NCI-H524 (cell line): ENCODE measurements at places on chromosomes 6 and 20.

DNA sequence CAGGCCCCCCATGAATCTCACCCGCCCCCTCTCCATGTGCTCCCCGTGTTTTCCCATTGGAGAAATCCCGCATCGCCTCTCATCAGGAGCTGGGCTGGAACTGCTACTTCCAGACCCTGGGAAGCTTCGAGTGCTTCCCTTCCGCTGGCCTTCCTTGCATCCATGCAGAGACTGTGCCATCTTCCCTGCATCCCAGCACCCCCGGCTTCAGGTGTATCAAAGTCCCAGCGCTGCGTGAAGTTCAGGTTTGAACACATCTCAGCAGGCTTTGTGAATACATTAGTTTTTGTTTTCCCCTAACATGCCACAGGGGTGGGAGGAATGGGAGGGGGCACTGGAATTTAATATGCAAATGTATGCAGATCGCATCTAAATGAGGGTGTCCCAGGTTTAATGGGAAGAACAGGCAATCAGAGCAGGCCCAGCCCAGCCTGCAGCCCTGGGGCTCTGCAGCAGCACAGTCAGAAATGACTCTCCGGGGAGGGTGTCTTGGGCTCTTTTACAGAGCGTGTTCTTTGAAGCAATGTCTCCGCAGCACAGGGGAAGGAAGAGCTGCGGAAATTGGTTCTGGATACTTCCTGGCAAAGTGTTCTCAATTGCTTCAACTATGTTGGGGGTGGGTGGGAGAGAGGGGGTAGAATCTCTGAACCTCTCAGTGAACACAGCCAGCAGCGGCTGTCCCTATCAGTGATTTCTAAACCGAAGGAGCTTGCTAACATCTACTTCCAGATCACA, 8.3 kb upstream of the MMP9 start:
- no peak for DNase-seq

DNA sequence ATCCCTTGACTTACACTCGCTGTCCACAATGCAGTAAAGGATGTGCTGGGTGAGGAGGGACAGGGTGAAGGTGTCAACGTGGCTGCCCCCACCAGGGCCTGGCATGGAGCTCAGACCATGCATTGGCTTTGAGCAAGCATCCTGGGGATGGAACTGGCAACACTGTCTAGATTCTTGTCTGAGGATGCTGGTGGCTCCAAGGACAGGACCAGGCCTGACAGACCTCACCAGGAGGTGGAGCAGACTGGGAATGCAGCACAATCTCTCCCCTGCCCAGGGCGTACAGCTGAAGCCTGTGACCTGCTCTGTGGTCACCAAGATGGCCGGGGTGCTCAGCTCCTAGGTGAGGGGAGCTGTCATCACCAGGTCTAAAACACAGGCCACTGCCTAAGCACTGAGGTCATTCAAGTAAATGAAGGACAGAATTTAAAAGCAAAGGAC, 50.9 kb downstream of the MYH7B start:
- DNase-seq = no peak

DNA sequence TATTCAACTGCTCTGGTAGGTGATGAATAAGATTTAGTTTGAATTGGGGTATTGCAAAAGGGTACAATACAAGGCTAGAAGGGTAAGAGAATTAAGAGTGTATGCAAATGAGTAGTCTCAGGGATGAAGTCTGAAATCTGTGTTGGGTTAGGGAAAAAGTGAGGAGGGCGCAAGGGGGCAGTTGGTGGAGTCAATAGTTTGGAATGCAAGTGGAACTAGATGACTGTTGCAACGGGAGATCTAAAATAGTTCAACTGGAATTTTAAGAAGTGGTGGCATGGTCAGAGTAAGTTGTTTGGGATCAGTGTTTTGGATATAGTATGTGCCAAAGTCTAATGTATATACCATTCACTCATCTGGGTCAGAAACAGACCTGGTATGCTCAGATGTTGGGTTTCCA, 329.6 kb downstream of the GJA1 start:
- no peak for DNase-seq

GRCh38 chr6:69846312-69846711, 20.0 kb upstream of the COL19A1 start:
- no peak for DNase-seq

DNA sequence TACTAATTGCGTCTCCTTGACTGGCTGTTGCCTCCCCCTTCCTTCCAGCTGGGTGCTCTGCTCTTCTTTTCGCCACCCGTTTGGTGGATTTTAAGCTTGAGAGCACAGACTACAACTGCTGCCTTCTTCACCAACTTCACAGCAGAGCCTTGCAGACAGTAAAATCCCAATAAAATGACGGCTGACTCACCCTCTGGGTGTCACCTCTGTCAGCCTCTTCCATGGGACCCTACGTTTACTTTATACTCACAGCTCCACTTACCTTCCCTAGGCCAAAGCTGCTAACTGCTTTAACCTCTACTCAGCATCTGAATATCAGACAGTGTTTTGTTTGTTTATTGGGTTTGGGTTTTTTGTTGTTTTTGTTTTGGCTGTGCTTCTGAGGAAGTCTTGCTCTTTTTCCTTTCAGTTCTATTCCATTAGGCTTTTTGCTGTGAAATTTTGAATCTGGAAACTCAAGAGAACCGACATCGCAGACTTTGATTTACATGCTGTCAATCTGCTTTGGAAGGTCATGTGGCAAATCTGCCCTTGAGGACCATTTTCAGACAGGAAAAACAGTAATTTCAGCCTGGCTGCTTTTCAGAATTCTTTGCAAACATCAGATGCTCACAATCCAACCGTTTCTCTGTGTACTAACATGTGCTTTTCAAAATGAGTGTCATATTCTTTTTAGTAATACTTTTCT, 2.4 kb downstream of the AGPAT4 start:
- DNase-seq = no peak

DNA sequence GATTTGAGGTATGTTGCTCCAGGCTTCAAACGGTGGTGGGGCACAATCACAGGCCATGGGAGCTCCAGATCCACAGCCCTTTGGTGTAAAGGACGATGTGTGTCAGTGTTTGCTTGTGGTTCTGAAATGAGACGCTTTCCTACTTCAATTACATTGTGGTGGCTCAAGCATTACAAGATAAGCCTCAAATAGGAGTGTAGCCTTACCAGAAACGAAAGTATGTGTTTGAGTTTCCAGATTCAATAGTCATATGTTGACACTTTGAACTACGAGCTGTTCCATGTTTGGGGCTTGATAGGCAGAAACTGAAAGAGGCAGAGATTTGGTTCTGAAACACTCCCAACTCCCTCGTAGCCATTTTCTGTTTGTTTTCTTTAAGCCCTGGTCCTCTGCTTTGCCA, 187.1 kb downstream of the MYLK4 start:
- DNase-seq = no peak

- peak; percentile 97 for DNase-seq
Observed at GRCh38 chr20:46220455-46221207, 87.7 kb downstream of the CDH22 start.

GRCh38 chr6:137697267-137697938, 169.7 kb upstream of the TNFAIP3 start:
- no peak for DNase-seq

DNA sequence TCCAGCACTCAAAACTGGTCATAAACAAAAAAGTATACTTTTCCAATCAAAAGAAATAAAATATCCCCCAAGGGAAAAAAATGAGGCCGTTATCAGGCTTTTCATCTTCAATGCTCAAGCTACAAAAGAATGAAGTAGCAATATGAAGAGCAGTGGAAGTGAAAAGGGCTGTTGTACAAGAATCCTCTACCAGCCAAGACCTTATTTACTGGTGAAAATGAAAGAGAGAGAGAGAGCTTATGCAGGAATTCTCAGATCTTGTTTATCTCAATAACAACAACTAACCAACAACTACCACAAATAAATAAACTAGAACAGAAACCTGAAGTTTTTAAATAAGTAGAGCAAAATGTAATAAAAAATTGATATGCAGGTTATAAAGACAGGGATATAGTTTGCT, 400.6 kb downstream of the HDGFL1 start:
- DNase-seq = no peak

DNA sequence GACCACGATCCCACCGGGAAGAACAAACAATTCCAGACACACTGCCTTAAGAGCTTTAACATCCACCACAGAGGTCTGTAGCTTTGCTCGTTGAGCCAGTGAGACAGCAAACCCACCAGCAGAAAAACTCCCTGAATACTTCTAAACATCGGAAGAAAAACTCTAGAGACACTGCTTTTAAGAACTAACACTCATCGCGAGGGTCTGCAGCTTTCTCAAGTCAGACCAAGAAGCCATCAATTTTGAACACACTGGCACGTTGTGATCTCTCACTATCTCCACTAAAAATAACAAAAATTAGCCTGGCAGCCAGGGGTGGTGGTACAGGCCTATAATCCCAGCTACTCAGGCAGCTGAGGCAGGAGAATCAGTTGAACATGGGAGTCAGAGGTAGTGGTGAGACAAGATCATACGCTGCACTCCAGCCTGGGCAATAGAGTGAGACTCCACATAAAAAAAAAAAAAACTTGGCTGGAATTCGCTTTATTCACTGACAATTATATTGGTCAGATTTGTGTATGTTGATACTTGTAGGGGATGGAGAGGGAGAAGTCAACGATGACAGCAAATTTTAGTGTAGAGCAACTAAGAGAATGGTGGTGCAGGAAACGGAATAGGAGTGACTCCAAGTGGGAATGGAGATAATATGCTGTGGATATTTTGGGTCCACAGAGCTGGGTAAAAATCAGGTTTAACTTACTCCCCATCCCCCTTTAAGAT, 860 bp upstream of the TMEM14C start:
- no peak for DNase-seq

GRCh38 chr20:64226686-64227580, 28.6 kb upstream of the PCMTD2 start:
- DNase-seq = no peak

- no peak for DNase-seq
Observed at GRCh38 chr6:144601221-144601620, 316.1 kb downstream of the UTRN start.

- DNase-seq = no peak
Observed at GRCh38 chr20:3315136-3315535, 76.1 kb upstream of the SLC4A11 start.

DNA sequence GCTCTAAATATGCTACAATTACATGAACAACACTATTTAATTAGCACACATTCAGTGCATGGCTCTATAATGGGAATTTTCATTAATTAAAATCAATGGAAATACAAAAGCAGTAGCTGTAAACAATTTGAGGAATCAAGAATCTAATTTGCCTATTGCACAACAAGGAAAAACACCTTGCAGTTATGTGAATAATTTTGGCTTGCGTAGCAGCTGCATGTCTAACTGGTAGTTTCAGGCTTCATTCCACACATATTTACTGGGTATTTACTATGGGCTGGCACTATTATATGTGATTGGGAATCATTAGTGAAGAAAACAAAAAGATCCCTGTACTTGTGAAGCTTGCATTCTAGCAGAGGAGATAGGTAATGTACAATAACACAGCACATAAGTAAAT, 26.4 kb downstream of the KIF6 start:
- no peak for DNase-seq

DNA sequence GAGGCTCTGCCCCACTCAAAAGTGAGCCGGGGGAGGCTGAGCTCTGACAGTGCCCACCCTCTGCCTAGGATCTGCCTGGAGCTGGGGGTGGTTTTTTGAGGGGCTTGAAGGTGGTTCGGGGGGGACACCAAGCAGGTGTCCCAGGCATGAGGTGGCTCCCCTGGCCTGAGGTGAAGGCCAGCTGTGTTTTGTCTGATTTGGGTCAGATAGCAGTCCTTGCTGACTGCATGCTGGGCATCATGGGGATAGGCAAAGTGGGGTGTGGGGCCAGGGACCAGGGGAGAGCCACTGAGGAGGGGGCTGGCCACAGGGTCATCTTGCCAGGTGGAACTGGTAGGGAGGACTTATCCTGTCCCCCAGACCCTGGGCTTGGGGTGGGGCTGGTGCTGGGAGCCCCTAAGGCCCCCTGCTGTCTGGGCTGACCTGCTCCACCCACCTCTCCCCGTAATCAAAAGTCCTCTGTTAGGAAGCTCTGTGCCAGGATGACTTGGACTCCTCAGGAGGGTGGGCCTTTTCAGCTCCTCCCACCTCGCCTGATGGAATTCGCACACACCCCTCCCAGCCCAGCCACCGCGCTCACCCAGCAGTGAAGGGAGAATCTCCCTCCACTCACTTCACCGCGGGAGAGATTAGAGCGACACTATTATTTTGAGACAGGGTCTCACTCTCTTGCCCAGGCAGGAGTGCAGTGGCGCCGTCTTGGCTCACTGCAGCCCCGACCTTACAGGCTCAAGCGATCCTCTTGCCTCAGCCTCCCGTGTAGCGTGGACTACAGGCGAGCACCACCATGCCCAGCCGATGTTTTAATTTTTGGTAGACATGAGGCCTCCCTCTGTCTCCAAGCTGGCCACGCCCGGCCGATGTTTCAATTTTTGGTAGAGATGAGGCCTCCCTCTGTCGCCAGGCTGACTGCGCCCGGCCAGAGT, 1.5 kb upstream of the COL9A3 start:
- DNase-seq = no peak

GRCh38 chr6:109052852-109053251, 41.8 kb downstream of the SESN1 start:
- peak; percentile 40 for DNase-seq

DNA sequence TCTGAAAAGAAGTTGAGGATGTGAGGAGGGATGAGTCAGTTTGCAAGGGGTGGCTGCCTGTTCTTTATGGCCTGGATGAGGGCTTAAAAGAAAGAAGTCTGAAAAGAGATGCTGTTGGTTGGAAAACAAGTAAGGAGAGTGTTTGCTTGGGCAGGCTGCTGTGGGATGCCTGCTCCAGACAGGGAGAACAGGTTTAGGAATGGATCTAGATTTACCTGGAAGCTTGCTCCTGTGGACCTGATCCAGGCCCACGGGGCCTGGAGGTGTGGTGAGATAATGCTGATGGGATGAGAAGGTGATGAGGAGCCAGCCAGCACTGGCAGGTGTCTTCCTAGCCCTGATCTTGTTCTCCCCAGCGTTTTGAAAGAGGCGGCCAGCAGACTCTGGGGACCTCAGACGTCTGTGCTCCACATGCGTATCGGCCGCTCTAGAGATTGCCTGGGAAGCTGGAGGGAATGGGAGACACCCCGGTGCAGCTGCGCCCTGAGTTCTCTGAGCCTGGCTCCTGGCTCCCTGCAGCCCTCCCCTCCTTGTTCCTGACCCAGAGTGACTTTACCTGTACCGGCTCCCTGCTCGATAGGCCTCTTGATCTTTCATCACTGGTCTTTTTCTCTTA, 331.3 kb downstream of the ZFAND3 start:
- DNase-seq = no peak

DNA sequence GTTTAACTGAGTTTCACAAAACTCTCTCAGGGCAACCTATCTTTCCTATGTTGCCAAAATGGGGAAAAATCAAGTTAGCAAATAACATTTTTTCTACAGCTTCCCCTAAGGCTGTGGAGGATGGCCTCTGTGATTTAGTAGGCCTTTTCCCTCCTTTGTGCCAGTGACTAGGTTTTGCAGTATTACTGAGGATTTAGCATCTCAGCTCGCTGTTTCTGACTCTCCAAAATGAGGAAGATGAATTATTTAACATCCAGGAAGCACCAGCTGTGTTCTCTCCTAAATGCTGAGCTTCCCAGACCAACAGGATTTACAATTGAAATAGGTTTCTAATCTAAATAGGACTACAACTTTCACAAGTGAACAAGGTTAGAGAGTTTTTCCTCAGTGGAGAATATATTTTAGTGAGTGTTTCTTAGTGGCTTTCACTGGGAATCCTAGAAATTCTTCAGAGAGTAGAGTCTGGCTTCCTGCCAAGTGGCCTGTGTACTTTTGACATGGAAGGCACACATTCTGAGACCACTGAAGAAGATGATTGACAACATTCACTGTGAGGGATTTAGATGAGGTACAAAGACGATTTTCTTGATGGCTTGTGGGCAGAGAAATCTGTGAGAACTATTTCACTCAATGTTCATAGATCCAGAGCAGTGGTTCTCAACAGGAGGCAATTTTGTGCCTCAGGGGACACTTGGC, 62.4 kb downstream of the PTCHD4 start:
- no peak for DNase-seq
